Pulmonary artery endothelial cell (primary cell): ENCODE measurements at places on chromosomes 3 and 15. TPM values are rescaled to one million over a fixed set of nuclear protein-coding genes. Genes with fewer than 3 reads are reported as not detected.

GRCh38 chr3:155325263-155325835, 31.9 kb upstream of the STRIT1 start:
- DNase-seq = no peak

- no peak for DNase-seq
Observed at GRCh38 chr15:99141943-99142342, 37.1 kb downstream of the SYNM start.

GRCh38 chr3:160755776-160756304, at the start of gene PPM1L:
TSS of gene PPM1L (plus strand) at chr3:160756231.
- DNase-seq = no peak

- DNase-seq = no peak
Observed at GRCh38 chr15:61978225-61978624, 82.0 kb downstream of the VPS13C start.

GRCh38 chr3:59268170-59268569, 218.3 kb upstream of the CFAP20DC start:
- no peak for DNase-seq

- DNase-seq = no peak
Observed at GRCh38 chr3:23244324-23245041, 41.4 kb downstream of the UBE2E2 start.

DNA sequence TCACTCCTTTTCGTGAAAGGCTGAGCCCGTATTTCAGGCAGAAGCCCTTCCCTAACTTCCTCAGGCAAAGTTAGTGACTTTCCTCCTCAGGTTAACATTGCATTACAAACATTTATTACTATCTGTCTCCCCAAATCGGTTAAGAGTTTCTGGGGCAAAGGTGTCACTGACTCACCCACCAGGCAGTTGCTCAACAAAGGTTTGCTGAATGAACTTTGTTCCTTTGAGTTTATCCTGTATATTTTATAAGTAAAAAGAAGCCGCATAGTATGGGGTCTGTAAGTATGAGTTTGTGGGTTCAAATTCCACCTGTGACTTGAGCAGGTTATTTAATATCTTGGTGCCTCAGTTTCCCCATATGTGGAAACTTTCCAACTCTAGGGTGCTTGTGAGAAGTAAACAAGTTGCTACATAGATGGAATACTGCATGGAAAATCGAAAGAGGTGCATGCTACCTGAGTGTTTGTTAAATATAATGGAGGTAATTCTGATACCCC, 177.7 kb downstream of the THRB start:
- no peak for DNase-seq

DNA sequence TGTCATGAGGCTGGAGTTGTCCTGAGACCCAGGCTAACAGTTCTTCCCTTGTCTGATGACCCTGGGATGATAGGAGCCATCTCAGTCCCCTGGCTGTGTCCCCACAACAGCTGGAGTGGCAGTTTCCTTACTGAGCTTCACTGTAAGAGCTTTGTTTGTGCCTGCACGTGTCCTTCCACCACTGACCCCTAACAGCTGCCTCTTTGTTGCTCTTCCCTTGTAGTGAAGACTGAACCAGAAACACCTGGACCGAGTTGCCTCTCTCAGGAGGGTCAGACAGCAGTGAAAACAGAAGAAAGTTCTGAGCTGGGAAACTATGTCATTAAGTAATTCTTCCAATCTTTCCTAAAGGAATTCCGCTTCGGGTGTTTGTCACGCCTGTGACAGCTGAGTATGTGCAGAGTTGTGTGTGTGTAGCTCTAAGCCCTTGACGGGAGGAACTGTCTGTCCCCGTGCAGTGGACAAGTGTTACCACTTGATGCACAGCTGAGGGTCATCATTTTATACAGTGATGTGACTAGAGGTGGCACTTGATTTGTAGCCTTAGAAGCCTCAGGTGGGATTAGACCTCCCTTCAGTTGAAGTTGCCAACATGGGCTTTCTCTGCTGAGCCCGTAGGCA, 25.0 kb downstream of the MAP6D1 start:
- DNase-seq = no peak

Gene CCDC39
- not detected in 2 replicates for total RNA-seq

Gene SLC28A1
- not detected in 2 replicates for total RNA-seq

Gene INKA1
- total RNA-seq = 20.4 and 21.5 TPM in 2 replicates

Gene ADGRG7
- total RNA-seq = not detected in 2 replicates
